NCI-H1092 treated with DMSO at 0.1 percent for 48 hours (cell line): ENCODE measurements at places on chromosomes 4 and X.

DNA sequence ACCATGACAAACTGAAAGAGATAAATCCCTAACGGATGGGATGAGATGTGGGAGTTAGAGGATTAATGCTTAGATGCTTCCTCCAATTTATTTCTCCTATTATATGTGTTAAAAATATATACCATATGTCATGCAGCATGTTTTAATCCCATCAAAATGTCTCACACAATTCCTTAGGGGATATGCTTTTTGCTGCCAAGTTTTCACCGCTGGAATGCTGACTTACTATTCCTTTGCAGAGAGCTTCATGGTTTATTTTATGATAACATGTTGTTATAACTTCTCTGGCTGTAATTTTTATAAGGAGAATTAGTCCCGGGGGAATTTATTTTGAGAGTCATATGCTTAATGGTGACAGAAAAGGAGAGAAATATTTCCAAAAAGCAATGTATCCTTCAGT is 670.3 kb downstream of the IL1RAPL1 start:
- DNase-seq = no peak

DNA sequence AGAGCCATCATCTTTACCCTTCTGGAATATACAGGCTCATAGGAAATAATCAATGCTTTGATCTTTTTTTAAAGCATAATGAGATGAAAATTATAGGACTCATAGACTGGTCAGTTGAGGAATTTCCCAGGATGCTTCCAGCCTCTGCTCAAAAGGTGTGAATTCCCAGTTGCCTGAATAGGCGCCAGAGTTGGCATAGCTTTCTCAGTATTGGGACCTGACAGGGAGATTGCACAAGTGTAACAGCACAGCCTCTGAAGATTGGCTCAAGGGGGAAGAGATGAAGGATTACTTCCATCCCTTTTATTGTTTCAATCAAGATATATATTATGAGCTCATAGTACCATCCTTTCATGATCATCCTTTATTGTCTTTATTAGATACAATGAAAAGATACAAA is 17.9 kb downstream of the TET2 start:
- DNase-seq = no peak

DNA sequence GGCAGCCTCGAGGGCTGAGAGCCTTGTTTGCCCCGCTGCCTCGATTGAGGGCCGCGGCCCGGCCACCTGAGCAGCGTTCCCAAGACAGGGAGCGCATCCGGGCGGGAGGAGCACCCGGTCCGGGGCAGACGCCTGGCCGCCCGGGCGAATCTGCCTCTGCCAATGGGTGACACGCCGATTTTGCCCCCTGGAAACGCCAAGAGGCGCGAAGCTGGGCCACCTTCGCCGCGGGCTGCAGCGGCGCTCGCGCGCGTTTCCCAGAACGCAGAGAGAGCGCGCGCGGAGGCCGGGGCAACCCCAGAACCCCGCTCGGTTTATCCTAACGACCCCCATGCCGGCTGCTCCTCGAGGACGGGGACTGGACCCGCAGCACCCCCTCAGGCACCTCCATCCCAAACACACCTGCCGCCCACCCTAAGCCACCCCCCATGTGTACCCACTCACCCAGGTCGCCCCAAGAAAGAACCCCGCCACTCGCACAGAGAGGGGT is 575 bp downstream of the MAP7D2 start:
- peak; percentile 36 for DNase-seq

DNA sequence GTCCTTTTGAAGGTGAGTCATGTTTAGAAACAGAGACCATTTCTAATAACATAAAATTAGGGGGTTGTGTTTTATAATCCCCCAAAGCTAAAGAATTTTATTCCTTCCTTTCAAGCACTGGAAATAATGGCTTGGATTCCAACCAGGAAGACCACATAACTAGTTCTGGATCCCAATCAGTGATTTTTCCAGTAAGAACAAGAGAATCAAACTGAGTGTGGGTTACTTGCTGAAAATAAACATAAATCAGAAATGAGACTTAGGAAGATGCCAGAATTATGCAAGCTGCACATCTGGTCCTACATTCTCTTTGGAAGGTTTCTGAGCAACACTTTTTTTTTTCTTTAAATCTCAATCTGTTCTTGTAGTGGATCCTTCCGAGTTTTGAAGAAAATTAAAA is 76.3 kb downstream of the SOWAHB start:
- no peak for DNase-seq

GRCh38 chr4:68797618-68798017 is 18.2 kb upstream of the UGT2B10 start:
- no peak for DNase-seq

GRCh38 chr4:95415346-95415771 is 133.4 kb downstream of the UNC5C start:
- DNase-seq = no peak

- no peak for DNase-seq
Observed at GRCh38 chr4:164802301-164802901, 48.5 kb downstream of the SMIM31 start.

- peak; percentile 41 for DNase-seq
Observed at GRCh38 chrX:115147220-115147619, 42.0 kb upstream of the RBMXL3 start.

- no peak for DNase-seq
Observed at GRCh38 chr4:76058888-76059426, 15.6 kb upstream of the ART3 start.

- DNase-seq = no peak
Observed at GRCh38 chr4:76569706-76570105, 134.7 kb downstream of the SHROOM3 start.
